ENCODE measurements at places on chromosomes 6 and 20.

DNA sequence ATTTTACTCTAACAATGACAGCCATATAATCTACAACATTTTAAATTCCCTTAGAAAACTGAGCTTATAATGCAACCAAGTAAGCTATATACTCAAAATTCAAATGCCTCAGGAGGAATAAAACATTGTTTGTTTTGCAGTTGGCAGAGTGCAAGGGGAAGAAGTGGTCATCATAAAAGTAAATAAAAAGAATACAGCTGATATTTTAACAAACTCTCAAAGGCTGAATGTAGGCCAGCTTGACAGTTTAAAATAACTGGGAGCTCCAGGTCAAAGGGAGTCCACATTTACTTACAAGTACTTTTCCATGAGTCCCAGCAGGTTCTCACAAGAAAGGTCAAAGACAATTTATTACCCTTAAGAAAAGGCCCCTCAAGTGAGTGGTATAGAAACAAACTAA, 589.8 kb downstream of the BCKDHB start:
- DNase-seq, result no peak

- no peak for DNase-seq
Observed at GRCh38 chr20:49230021-49230420, 10.8 kb downstream of the DDX27 start.

- DNase-seq, result no peak
Observed at GRCh38 chr6:108222064-108222463, 38.8 kb downstream of the SNX3 start.

DNA sequence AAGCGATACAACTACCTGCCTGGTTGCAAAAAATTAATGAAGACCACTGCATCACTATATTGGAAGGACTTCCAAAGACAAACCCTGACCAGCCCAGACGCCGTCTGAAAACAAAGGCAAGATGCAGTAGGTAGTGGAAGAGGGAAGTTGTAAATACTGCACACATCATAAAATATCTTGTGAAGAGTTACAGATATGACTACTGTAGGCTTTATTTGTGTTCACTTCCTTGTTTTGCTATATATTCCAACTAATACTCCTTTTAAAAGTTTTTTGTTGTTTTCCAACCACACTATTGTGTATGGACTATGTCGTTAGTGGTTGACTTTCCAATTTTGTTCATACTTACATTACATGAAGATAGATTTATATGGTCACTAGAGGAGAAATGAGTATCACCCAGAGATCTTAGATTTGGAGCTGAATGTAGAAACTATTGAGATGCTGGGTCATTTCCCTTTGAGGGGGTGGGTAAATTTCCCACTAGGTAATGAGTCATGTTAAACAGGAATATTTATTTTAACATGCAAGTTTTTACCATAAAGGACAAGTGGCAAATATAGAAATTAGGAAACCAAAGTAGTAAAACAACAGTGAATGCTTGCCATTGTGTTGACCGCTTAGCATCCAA, 16.6 kb upstream of the TXLNB start:
- DNase-seq, result no peak

DNA sequence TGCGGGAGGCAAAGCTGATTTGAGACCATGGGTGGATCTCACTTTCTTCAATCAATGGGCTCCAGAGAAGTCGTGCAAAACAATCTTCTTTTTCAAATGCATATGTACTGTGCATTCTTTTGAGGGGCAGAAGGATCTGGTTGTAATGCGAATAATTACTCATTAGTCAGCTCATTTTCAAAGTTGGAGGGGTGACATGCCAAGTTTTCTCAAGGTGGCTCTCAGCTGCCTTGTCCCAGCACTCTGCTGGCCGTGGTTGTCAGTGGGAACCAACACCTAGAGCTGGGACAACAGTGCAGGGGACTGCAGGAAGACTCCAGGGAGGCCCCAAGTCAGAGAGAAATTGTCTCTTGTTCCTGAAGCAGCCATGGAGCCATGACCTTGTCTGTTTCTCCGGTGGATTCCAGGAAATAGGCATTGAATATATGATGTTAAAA, 25.3 kb downstream of the MYT1 start:
- no peak for DNase-seq

DNA sequence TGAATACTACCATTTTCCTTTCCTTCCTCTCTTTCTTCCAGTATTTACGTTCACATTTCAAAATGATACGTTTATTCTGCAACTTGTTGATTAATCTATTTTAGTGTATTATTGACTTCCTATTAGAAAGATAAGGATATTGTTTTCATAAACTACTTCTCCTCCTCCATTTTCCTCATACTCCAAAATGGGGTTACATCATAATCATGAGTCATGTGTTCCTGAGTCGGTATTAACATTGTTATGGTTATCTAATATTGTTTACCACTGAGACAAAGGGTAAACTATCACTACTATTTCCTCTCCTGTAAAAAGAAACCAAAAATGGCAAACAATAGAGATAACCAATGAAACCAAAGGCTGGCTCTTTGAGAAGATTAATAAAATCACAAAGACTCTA, 126.5 kb upstream of the CDYL start:
- DNase-seq, result no peak

Data from activated CD8-positive, alpha-beta memory T cell treated with anti-CD3 and anti-CD28 coated beads for 1 hour (primary cell).